ENCODE measurements at places on chromosomes 3 and 15. TPM values are rescaled to one million over a fixed set of nuclear protein-coding genes. Genes with fewer than 3 reads are reported as not detected.

The CGGBP1 gene
- 69.7 TPM for total RNA-seq

The HGD gene
- total RNA-seq, result not detected

The GRAMD1C gene
- total RNA-seq, result 2.3 TPM

The CFAP44 gene
- total RNA-seq, result 5.7 TPM

The GP5 gene
- total RNA-seq, result not detected

The CLDN11 gene
- 2.5 TPM for total RNA-seq

The SNTN gene
- total RNA-seq, result not detected

The CYFIP1 gene
- total RNA-seq, result 101 TPM

The RYK gene
- total RNA-seq, result 49.6 TPM

The GHRL gene
- total RNA-seq, result not detected

The LRRC31 gene
- not detected for total RNA-seq

The GOLGA6L7 gene
- total RNA-seq, result not detected

The TMC3 gene
- total RNA-seq, result not detected

The ITGA11 gene
- 1,105 TPM for total RNA-seq

The SNRPN gene
- total RNA-seq, result 97.4 TPM

The ZNF80 gene
- not detected for total RNA-seq

The MITF gene
- total RNA-seq, result 5.2 TPM

The SH3GL3 gene
- not detected for total RNA-seq

The C15orf39 gene
- 12.2 TPM for total RNA-seq

The FBXL22 gene
- 3.9 TPM for total RNA-seq

The GATA2 gene
- total RNA-seq, result 0.44 TPM

Measured in chondrocyte (in vitro differentiated cells).